CD4-positive, alpha-beta T cell treated with Interleukin-2 at 100 ng/mL for 4 hours (primary cell): ENCODE measurements at places on chromosomes 13 and 19.

GRCh38 chr13:22099585-22099984 lies 428.7 kb downstream of the FGF9 start:
- DNase-seq, result no peak

- DNase-seq, result no peak
Observed at GRCh38 chr13:28475916-28476725, 18.8 kb downstream of the FLT1 start.

DNA sequence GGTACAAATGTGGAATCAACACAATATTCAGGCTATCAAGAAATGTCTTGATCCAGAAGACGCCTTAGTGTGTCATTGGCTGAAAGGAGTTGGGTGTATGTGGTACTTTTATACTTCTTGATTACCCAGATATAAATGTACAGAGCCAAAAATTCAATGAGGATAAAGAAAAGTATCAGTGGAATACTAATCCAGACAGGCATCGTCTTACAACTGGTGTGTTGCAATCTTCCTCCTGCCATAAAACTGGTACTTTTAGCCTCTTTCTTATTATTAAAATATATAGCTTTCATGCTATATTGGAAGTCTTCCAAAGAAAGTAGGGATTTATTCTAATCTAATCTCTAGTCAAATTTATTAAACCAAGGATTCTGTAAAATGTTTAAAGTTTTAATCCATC lies 388.6 kb upstream of the MIR17HG start:
- DNase-seq, result no peak

DNA sequence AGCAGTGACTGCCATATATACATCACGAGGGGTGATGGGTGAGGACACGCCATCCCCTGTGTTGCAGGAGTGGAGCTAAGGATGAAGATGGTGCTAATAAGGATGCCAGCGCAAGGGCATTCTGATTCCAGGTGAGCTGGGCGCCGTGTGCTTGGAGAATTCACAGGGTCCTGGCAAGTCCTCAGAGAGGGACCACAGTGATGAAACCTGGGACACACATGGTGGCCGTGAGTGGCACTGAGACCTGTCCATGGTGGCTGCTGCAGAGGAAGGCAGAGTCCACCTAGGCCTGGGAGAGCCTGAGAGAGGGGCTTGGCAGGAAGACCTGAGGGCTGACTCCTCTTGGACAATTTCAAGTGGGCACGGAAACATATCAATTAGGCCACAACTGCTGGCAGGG lies 65.2 kb downstream of the RFX2 start:
- DNase-seq, result no peak
